Stimulated activated CD4-positive, alpha-beta T cell treated with anti-CD3 and anti-CD28 coated beads, Interleukin-1b, Interleukin-23, amount 100 ng/mL, for 1 hour (primary cell): ENCODE measurements at places on chromosomes 16 and 17.

GRCh38 chr17:10727192-10727591, 2.6 kb downstream of the TMEM220 start:
- no peak for DNase-seq

GRCh38 chr16:66054095-66054494, 312.4 kb upstream of the CDH5 start:
- DNase-seq, result no peak

DNA sequence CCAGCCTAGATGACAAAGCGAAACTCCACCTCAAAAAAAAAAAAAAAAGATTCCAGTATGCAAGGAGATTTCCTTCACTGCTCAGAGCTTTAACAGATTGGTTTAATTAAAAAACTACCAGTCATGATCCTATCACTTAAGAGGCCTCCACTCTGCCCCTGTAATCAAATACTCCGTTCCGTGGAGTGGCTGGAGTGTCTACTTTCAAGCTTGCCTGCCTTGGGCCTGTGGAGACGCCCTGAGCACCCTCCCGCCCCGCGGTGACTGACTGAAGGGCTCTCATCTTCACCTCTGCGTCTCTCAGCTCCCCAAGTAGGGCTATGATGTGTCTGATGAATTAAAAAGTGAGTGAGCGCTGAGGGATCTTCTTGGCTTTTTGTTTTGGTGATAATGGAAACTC, 25.3 kb upstream of the TRPV3 start:
- no peak for DNase-seq

- no peak for DNase-seq
Observed at GRCh38 chr16:79985606-79986005, 385.1 kb upstream of the MAF start.

DNA sequence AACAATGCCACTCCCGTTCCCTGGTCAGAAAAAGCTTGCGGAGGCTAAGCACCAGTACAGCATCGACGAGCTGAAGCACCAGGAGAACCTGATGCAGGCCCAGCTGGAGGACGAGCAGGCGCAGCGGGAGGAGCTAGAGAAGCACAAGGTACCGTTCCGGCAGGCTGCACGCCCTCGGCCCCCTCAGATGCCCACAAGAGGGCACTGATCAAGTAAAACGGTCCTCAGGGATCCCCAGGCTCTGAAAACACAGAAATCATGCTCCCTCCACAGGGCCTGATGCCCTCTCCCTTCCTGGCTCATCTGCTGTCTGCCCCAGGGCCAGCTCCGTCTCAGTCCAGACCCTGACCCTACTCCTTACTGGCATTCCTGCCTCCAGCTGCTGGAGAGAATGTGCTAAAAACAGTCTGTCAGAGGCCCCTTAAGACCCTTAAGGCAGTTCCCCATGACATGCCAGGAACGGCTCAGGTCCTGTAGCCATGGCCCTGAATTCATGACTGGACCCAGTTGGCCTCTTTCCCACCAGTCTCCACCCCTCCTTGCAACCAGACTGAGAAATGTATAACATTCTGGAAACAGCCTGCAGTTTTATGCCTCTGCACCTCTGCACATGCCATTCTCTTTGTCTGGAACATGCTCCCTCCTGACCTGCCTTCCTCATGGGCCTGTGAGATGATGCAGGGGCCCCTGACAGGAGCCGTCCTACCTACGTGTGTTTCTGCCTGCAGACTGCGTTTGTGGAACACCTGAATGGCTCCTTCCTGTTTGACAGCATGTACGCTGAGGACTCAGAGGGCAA, 21.8 kb downstream of the DRC3 start:
- DNase-seq, result no peak

- no peak for DNase-seq
Observed at GRCh38 chr17:48385319-48385718, 44.7 kb downstream of the SKAP1 start.

- DNase-seq, result no peak
Observed at GRCh38 chr17:66715745-66716156, 119.2 kb upstream of the CACNG5 start.

- no peak for DNase-seq
Observed at GRCh38 chr16:50719401-50720337, 22.2 kb upstream of the CYLD start.

DNA sequence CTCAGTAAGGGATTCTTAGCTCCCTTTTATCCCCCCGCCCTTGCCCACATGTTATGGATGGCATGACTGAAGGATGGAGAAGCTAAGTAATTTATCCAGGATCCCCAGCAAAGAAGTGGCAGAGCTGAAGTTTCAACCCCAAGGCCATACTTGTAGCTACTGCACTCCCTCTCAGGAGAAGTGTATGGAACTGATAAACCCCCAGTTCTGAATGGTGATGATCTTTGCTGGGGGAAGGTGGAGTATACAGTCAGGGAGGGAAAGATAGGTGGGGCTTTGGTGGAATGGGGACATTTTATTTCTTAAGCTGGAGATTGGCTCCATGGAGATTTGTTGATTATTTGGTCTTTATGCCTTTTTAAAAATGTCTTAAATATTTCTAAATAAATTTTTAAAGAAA, 58.3 kb downstream of the TNRC6C start:
- no peak for DNase-seq

- no peak for DNase-seq
Observed at GRCh38 chr17:51491416-51491815, 231.1 kb downstream of the UTP18 start.

GRCh38 chr16:77213542-77214106, 14.4 kb downstream of the SYCE1L start:
- no peak for DNase-seq

DNA sequence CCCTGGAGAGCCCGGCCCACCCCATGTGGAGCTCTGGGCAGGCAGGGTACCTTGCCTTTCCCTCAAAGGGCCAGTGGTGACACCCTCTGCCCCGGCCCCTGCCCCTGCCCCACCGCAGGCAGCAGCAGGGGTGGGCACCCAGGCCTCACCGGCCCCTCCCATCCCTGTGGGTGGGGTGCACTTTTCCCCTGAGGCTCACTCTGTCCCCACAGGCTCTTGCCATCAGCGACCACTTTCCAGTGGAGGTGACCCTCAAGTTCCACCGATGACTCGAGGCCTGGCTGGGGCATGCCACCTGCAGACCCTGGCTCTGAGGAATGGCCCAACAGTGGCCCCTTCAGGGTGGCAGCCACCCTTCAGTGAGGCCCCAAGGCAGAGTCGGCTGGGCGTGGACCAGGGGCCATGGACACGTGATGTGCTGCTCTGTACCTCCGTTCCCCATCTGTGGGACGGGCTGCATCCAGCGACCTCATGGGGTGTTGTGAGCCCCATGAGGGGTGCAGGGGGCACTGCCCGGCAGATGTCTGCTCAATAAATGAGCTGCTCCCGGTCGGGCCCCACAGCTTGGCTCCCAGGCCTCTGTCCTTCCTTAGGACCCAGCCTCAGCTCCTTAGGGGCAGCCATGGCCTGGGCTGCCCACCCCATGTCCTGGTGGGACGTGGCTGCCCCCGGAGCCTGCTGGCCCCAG, 2.0 kb downstream of the DNASE1L2 start:
- DNase-seq, result no peak

DNA sequence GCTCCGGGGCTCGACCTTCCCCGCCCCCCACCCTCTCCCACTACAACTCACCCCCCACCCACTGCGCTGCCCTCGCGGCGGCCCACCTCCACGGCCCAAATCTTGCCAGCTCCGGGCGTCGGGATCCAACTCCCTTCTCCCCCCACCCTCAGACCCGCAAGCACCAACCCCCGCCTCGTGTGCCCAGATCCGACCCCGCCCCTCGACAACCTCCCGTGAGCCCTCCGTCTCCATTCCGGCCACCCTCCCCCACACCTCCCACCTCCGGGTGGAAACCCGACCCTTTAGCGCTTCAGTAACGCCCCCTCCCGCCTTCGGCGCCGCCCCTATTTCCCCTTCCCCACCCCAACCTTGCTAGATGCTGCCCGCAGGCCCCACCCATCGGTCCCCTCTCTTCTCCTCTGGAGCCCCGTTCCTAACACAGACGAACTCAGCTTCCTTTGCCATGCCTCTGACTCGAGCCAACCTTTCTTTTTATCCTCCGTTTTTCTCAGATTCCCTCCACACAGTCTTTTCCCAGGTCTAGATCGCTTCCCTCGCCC, 717 bp downstream of the UBE2Z start:
- peak; percentile 65 for DNase-seq

DNA sequence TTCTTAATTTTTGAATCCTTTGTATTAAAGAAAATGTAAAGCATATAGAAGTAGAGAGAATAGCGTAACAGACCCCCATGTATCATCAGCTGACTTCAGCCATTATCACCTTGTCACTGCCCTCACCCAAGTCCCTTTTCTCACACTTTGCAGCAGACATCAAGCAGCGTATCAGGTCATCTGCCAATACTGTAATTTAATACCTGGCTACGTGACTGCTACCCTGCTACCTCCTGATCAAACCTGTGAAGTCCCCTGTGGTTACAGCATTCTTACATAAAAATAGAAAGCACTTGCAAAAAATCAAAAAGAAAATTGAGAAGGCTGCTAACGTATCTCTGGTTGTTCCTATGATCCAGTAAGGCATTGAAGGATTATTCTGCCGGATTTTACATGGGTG, 96.4 kb downstream of the PLCG2 start:
- DNase-seq, result no peak

DNA sequence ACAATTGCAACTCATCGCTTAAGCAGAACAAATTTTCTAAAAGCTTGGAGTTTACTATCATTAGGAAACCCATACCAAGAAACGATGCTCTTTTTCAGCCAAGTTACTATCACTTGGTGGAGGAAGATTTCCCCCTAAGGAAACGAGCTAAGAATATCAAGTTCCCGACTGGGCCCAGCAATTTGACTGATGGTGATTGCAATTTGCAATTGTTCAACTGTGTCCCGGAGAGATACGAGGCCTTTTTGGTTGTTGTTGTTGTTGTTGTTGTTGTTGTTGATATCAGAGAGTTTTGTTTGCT, 6.2 kb downstream of the HS3ST3A1 start:
- DNase-seq, result no peak

- DNase-seq, result no peak
Observed at GRCh38 chr17:49456183-49456965, 38.7 kb upstream of the NGFR start.

DNA sequence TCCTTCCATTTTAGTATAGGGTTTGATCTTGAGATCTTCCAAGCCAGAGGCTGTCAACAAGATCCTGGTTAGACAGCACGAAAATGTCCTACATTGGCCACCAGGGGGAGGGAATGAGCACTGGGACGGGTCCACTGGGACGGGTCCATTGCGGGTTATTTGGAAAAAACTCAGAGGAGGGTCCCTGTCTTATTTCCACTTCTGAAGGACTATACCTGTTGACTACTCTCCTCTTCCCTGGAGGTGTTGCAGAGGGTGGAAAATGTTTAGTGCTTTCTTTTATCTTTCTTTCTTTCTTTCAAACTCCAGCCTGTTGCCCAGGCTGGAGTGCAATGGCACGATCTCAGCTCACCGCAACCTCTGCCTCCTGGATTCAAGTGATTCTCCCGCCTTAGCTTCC, 2.5 kb downstream of the TTLL6 start:
- peak; percentile 25 for DNase-seq

DNA sequence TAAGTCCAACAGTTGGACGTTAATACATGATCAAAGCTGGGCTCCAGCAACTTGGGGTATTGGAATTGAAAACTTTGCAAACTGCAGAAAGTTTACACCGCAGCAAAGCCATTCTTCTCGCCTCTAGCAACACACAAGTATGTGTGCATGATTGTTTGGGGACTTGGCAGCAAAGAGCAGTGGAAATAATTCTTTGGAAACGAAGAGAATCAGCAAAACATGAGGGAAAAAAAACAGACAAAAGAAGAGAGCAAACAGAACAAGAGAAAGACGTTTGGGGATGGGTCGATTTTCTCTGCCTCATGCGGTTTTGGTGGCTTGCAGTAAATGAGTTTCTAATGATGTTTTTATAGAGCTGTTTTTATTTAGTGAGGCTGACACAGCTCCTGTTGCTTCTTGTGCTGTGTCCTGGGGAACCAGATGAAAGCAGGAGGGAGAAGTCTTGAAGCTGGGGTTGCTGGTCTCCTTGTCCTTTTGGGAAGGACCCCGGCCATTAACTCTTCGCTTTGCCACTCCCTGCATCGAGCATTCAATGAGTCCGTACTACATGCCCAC, 502.9 kb downstream of the GRIN2A start:
- no peak for DNase-seq

DNA sequence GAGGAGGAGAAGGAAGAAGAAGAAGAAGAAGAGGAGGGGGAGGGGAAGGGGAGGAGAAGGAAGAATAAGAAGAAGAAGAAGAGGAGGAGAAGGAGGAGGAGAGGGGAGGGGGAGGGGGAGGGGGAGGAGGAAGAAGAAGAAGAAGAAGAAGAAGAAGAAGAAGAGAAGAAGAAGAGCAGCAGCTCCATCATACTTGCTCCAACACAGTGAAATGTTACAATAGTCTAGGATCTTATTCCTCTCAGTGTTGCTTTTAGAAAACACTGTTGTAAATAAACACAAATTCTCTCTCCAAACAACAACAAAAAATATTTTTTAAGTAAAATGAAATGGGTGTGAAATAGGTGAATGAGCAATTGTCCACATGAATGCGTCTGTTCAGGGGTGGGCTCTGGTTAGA, 126.6 kb upstream of the KCNJ16 start:
- DNase-seq, result no peak

GRCh38 chr17:3723188-3723555, 531 bp upstream of the HASPIN start:
- no peak for DNase-seq
